ENCODE measurements at places on chromosomes 7 and 10. TPM values are rescaled to one million over a fixed set of nuclear protein-coding genes. Genes with fewer than 3 reads are reported as not detected.

The SEMA3C gene
- 184 TPM for total RNA-seq

The POLR2J2 gene
- total RNA-seq, result 3.4 TPM

The CYP2C19 gene
- total RNA-seq, result not detected

The ADCY1 gene
- total RNA-seq, result 0.14 TPM

The ADAMTS14 gene
- total RNA-seq, result not detected

The ARHGEF35 gene
- total RNA-seq, result 3.2 TPM

The AKR1C8 gene
- total RNA-seq, result not detected

The PAPOLB gene
- total RNA-seq, result 0.68 TPM

GRCh38 chr7:32501522-32501921 lies 6.2 kb downstream of the AVL9 start:
- DNase-seq, result no peak

- no peak for DNase-seq
Observed at GRCh38 chr7:66837007-66837406, 84.0 kb upstream of the TMEM248 start.

DNA sequence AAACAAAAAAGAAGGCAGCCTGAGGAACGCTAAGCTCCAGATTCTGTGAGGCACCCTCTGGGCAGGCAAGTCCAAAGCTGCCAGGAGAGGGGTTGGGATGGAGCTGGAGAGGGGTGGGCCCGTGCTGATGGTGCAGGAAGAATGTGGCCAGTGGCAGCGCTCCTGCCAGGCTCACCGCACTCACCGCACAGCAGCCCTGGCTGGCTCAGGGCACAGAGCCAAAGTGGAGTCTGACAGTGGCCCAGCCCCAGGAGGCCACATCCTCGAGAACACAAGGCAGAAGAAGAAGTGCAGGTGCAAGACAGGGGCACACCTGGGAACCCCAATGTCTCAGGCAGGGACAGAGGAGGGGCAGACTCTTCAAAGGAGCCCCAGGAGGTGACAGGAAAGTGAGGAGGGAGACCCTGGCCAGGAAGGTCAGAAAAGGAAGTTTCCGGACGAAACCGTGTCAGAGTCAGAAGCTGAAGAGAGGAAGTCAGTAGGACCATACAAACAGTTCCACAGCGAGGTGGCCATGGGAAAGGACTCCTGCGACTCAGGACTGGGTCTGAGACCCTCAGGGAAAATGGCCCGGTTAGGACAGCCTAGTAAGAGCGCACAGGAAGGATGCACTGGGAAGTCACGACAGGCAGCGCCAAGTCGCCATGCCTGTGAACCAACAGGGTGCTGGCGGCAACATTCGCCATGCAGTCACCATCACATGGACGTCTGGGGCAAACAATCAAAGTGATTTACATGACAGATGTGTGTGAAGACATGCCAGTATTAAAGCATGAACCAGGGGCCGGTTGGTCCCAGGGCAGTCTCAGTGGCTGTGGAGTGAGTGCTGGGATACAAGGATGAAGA lies 54.4 kb downstream of the COBL start:
- no peak for DNase-seq

GRCh38 chr10:24826009-24826408 lies 102.3 kb upstream of the ARHGAP21 start:
- DNase-seq, result no peak

GRCh38 chr10:124671486-124672075 lies 72.6 kb downstream of the FAM53B start:
- DNase-seq, result no peak

GRCh38 chr7:152344253-152344652 lies 91.5 kb downstream of the KMT2C start:
- no peak for DNase-seq

GRCh38 chr10:74892839-74893238 lies 66.4 kb downstream of the KAT6B start:
- no peak for DNase-seq

DNA sequence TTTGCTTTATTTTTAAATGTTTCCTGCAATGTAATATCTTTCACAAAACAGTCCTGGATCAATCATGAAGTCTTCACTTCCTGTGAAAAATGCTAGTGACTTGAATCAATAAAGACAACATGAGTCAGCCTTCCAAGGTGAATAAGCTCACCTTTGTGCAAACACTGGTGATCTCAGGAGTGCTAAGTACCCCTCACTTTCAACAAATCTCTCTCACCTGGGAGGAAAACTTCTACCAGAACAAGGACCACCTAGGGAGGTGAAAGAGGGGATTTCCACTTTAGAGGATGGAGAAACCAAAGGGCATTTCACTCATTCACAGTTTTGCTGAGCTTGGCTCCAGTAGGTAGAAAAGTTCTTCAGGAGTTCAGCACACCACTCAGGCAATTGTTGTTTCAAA lies 64.8 kb downstream of the CALD1 start:
- DNase-seq, result no peak

- no peak for DNase-seq
Observed at GRCh38 chr7:16060502-16060901, 360.8 kb downstream of the CRPPA start.

- DNase-seq, result no peak
Observed at GRCh38 chr7:82247814-82248433, 195.7 kb downstream of the CACNA2D1 start.

DNA sequence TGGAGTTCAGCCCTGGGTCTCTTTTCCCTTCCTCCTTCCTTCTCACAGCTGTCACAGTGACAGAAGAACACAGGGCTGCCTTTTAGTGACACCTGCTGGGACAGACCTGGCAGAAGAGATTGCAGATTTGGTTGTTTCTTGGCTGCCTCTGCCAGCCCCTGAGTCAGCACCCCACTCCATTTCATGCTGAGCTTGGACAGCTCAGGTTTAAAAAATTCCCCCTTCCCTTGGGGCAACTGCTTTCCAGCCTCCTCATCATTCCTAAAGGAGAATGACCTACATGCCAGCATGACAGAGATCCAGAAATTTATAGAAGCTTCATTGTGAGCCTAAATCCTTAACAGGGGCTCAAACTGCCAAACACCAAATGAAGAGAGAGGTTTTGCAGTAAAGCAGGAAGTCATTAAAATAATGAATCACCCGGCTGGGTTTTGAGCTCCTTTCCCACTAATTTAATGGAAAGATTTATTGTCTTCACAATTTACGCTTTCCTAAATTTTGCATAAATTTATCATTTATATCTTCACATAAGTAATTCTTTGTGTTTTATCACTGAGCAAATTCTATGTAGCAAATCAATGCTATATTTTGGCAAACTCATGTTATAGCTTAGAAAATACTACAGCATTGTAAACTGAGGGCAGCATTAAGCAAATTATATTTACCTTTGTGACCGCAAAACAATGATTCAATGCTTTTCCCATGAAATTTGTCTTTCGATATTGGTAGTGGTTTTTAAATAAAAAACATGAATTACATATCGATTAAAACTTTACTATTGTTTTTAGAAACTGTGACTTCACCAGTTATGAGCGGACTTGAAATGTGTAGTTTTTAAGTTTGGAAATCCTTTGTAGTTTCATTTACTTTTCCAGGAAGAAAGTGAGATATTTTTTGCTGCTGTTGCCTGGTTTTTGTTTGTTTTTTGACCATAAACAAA lies 399.5 kb upstream of the ANKRD30A start:
- DNase-seq, result no peak

GRCh38 chr7:122528879-122529481 lies 169.9 kb downstream of the RNF133 start:
- no peak for DNase-seq

- no peak for DNase-seq
Observed at GRCh38 chr10:15661574-15661973, 58.1 kb downstream of the ITGA8 start.

- no peak for DNase-seq
Observed at GRCh38 chr10:36647540-36647939, 477.9 kb upstream of the ANKRD30A start.

DNA sequence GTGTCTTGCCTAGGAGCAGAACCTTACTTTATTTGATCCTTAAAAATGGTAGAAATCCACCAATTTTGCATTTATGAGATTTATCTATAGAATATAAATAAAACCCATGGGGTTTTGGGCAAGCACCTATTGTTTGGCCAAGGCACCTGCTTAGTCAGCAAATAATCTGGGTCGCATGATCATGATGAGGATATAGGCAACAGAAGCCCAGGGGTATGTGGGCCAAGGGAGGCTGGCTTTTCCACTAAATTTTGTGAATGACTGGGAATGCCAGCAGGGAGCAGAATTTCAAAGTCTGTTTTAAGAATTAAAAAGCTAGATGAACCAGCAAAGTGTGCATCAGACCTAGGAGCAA lies 17.3 kb downstream of the SCRN1 start:
- no peak for DNase-seq

DNA sequence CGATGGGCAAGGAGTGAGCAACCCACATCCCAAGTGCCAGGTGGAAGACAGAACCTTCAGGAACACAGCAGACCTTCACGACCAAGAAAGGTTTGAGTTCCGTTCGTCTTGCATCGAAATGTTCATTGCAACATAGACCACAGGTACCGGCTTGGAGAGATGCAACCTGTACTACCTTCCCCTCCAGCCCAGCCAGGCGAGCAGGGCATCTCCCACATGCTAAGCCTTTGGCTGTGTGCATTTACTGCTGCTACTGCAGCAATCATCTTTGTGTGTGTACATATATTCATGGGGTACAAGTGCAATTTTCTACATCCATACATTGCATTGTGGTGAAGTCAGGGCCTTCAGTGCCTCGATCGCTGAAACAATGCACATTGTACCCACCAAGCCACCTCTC lies 58.8 kb downstream of the CTBP2 start:
- DNase-seq, result no peak

- no peak for DNase-seq
Observed at GRCh38 chr7:157392256-157393037, 55.6 kb downstream of the DNAJB6 start.

DNA sequence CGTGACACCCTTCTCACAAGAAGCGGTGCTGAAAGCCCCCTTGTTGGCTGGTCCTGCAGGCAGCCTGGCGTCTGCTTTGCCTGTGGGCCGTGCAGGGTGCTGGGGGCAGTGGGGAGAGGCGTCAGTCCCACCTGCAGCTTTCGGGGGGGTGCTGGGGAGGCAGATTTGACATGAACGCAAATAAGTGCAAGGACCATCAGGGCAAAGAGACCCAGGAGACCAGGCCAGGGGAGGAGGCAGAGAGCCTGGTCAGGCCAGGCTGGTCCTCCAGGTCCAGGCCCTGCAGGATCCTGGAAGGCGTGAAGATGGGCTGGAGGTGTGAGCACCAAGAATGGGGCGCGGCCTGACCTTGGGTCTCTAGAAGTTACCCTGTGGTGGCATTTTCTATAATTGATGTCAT lies 81.6 kb downstream of the MGMT start:
- DNase-seq, result no peak

GRCh38 chr7:44798649-44799305 lies 2.3 kb downstream of the PPIA start:
- no peak for DNase-seq

DNA sequence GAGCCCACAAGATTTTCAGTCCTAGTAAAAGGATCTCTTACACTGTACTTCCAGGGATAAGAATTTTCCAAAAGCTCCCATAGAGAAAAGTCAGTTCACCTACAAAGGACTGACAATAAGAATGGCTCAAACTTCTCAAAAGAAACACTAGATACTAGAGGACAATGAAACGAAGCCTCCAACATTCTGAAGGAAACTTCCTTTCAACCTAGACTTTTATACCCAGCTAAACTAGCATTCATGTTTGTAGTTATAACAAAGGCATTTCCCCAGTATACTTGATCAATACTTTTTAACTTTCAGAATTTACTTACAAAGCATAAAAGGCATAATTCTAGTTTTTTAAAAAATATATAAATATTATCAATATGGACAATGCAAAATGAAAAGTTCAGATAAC lies 41.0 kb upstream of the DNAAF5 start:
- DNase-seq, result no peak
